Stimulated activated CD4-positive, alpha-beta T cell treated with anti-CD3 and anti-CD28 coated beads, Interleukin-2, amount 100 ng/mL, for 4 hours (primary cell): ENCODE measurements at places on chromosomes 3 and 15.

GRCh38 chr15:62124973-62125303 lies 40.1 kb downstream of the C2CD4B start:
- DNase-seq: no peak

DNA sequence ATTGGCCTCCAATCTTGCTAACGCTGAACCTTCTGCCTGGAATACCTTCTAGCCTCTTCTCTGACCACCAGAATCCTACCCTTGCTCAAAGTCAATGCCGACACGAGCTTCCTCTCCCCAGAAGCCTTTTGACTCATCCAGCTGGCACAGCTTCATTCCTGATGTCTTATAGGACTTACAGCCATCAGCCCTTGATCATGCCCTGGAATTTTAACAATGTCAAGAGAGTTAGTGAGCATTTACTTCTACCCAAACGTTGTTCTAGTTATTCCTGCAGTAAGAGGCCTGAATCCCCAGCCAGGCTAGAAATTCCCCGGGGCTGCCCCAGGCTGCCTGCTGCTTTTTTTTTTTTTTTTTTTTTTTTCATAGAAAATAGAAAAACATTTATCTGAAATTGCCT lies 3.9 kb downstream of the CYP1A2 start:
- DNase-seq: no peak

GRCh38 chr3:37921025-37921424 lies 59.3 kb downstream of the CTDSPL start:
- no peak for DNase-seq

- no peak for DNase-seq
Observed at GRCh38 chr3:181824961-181825360, 113.2 kb downstream of the SOX2 start.

- DNase-seq: no peak
Observed at GRCh38 chr3:151398895-151399294, 14.3 kb upstream of the P2RY12 start.

DNA sequence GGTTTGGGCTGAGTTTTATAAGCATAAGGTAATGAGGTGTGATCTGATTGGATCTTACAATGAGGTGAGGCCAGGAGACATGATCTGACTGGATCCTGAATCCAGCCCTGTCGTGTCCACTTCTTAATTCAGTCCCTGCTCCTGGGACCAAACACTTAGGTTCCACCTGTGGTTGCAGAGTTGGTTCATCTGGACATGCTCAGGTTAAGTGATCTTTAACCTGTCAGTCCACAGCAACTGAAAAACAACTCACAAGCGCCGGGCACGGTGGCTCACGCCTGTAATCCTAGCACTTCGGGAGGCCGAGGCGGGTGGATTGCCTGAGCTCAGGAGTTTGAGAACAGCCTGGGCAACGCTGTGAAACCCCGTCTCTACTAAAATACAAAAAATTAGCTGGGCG lies 679.3 kb upstream of the ALCAM start:
- DNase-seq: no peak

GRCh38 chr15:89999676-90000185 lies 1.4 kb upstream of the ZNF710 start:
- no peak for DNase-seq

GRCh38 chr15:72751751-72752455 lies 31.7 kb downstream of the ADPGK start:
- no peak for DNase-seq

DNA sequence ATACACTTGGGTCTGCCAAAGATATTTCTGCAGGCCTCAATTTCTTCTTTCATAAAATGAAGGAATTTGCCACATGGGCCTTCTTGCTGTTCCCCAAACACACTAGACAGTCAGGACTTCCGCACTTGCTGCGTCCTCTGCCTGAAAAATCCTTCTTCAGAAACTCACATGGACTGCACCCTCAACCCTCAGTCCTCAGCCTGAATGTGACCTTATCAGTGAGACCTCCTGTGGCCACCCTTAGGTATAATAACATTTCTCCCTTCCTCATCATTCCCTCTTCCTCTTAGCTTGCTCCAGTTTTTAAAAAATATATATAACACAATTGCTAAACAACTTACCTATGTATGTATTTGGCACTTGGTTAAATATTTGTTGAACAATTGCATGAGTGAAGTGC lies 257.5 kb downstream of the MFSD1 start:
- no peak for DNase-seq

- no peak for DNase-seq
Observed at GRCh38 chr3:25433868-25434267, 5.8 kb downstream of the RARB start.

DNA sequence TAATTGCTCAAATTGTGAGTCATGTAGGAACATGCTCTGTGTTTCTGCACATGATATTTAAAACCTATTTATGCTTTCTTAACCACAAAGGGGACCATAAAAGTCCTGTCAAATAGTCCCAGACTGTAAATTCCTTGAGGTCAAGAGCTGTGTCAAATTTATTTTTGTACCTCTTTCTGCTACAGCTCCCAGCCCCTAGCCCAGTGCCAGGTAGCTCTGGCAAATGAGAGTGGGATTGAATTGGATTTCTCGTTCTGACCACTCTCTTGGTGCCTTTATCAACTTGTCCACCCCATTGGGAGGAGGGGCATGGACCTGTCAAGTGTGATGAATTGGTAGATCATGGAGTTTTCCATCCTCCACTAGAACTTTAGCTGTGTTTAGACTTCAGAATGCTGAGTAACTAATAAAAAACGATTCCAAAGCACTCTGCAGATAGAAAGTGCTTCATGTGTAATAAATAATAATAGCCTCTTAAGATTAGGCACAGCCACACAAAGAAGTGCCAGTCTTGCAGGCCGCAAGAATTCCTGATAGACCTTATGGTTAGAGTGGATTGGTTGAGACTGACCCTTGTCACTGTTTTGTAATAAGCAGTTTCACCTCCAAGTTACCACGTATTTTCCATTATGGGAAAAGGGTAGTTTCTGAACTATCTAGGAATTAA lies 120.4 kb downstream of the LPP start:
- no peak for DNase-seq

- DNase-seq: no peak
Observed at GRCh38 chr3:622314-622713, 425.8 kb downstream of the CHL1 start.

DNA sequence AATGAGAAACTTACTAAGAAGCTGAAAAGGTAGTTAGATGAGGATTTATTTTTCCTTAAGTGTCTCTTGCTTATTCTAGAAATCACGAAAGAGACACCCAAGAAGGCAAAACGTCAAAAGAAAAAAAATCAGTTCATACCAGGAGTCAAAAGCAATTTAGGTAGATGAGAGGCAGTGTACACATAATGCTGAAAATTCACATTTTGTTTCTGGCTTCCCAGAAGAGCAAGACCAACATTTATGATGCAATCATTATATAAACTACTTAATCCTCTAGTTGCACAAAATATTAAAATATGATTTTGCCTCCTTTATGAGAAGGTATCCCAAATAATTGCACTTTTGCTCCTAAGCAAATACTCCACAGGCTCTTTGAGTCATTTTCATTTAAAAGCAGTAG lies 228.0 kb downstream of the FMN1 start:
- DNase-seq: no peak

- no peak for DNase-seq
Observed at GRCh38 chr15:95715906-95716656, 614.4 kb upstream of the NR2F2 start.

DNA sequence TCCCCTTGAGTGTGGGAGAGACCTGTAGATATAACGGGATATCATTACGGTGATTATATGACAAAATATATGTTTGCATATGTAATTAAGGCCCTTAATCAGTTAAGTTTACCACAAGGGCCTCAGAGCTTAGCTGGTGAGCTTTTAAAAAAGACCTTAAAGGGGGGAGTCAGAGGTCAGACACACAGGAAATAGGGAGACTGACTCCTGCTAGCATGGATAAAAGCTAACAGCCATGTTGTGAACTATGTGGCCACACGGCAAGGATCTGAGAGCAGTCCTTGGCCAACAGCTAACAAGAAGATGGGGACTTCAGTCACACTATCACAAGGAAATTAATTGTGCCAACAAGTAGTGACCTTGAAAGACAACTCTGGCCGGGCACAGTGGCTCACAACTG lies 3.1 kb downstream of the STAG1 start:
- no peak for DNase-seq

- DNase-seq: no peak
Observed at GRCh38 chr15:63402498-63403253, 21.0 kb upstream of the CA12 start.

GRCh38 chr15:67109141-67110034 lies 44.0 kb downstream of the SMAD3 start:
- DNase-seq: no peak

GRCh38 chr15:95944193-95944592 lies 386.3 kb upstream of the NR2F2 start:
- no peak for DNase-seq

- DNase-seq: no peak
Observed at GRCh38 chr3:139689122-139689521, 11.3 kb upstream of the NMNAT3 start.

- DNase-seq: no peak
Observed at GRCh38 chr15:62779899-62780298, 262.6 kb upstream of the TPM1 start.

DNA sequence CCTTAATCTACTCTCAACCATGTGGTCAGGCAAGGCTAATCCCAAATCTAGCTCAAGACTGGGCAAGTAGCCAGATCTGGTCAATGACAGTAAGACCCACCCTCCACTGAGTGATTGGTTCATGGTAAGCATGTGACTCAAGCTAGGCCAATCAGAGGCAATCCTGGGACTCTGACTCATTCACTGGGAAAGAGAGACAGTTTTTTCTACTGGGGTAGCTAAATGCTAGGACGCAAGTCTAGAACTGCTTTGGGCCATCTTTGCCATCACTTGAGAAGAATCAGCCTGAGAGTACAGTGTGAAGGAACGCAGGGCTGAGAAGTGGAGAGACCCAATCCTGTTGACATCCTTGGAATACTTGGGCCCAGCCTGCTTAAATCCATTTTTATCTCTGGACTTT lies 9.4 kb upstream of the RAD18 start:
- no peak for DNase-seq

DNA sequence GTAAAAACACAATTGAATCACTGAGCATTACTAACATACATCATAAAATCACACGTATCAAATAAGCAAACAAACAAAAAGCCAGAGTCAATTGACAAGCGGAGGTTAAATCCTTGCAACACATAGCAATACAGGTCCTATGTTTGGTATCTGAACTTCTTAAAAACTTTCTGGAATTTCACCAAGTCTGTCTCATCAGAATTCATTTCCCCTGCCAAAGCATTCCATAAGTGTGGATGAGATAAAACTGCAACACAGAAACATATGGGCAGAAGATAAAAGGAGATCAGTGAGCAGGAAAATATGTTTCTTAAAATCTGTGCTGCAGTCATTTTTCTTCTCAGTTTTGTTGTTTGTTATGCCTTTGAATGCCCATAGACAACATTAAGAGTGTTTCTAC lies 1155.5 kb downstream of the TBL1XR1 start:
- no peak for DNase-seq

GRCh38 chr3:45906681-45907407 lies 20.5 kb downstream of the CCR9 start:
- DNase-seq: no peak

DNA sequence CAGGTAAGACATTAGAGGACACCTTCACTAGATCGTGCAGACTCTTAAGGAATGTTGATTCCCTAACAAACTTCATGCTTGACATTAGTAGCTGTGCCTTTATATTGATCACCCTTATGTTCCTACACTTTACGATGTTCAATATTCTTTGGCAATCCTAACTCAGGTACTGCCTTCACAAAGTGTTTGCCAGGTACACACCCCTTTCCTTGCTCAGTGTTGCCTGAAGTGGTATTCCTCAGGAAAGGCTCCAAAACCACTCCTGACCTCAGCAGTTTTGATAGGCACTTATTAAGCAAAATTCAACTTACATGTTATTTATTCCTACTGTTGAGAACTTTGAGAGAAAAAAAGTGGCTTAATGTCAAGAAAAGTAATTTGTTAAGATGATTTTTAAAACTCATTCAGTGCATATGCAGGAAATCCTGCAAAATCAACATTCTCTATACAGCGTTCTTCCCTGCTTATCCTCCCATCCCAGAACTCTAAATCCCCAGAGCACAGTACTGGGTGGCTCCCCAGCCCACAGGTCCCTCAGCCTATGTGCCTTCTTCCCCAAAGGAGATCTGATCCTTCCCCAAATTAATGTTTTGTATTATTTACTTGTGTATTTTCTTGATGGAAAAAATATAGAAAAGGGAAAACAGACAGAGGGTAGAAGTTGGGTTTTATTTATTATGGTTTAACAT lies 260.7 kb downstream of the MECOM start:
- no peak for DNase-seq

DNA sequence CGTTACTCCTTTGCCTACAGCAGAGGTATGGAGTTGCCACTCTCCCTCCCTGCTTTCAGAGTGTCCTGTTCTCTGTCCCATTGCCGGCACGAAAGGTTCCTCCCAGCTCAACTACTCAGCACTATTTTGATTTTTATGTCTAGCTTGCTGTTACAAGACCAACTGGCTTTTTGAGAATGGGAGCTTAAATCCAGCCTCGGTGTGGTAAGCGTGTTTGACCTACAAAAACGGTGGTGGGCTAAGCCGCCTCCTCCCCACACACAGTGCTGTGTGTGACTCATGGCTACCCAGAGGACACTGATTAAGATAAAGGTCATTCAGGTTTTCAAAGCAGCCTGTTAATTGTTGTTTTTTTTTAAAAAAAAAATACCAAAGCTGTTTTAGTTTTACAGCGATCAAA lies 64.5 kb downstream of the LRTM1 start:
- DNase-seq: no peak

- no peak for DNase-seq
Observed at GRCh38 chr3:58025837-58026569, 17.8 kb downstream of the FLNB start.

- DNase-seq: no peak
Observed at GRCh38 chr3:187952849-187953248, 201.1 kb upstream of the LPP start.

GRCh38 chr3:98004721-98005120 lies 30.4 kb downstream of the GABRR3 start:
- no peak for DNase-seq

DNA sequence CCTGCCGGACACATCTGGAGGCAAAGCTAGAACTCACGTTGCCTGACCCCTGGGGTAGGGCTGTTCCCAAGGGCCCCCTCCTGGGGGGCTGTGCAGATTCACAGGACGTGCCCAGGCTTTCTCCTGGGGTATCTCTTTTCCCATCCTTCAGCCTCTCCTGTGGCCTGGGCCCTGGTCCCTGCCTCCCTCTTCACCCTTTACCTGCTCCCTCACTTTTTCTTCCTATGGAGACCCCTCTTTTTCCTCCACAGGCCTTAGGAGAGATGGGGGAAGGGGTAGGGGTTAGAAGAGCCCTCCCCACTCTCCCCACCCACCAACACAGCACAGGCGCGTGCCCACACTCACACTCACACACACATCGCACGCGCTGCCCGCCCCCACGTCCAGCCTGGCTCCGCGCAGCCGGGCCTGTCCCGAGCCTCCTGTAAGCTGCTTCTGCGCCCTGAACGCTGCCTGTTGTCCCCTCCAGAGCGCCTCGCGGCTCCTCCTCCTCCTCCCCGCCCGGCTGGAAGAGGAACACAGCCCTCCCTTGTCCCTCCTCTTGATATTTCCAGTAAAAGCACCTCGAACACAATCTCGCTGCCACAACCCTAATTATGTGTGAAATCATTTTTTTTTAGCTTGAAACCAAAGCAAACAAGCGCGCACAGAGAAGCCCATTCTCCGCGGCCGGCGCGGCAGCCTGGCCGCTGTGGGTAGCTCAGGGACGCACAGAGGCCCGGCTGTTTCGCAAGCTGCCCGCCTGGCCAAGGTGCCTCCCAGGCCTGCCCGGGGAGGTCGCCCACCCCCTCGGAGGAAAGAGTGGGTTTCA lies 33.9 kb upstream of the ACAN start:
- no peak for DNase-seq

- no peak for DNase-seq
Observed at GRCh38 chr3:27500035-27500434, 15.9 kb upstream of the SLC4A7 start.

GRCh38 chr15:74375303-74375693 lies 7.9 kb upstream of the CYP11A1 start:
- DNase-seq: peak; percentile 80
